ENCODE measurements at places on chromosomes 16 and 17.

DNA sequence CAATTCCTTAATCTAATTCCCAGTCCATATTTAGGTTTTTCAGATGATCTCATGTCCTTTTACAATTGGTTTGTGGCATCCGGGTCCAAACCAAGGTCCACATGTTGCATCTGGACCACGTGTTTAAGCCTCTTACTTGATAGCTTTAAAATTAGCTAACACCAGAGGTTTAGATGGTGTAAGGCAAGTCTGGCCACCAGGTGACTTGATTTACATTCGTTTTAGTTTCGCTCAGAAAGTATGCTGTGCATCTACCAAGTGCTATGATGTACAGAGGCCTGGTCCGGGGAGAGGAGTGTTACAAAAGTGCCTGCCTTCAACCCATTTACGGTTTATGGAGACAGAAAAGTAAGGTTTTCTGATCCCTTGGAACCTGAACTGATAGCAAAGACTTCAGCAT, 878 bp upstream of the DNAJA2 start:
- DNase-seq = peak; percentile 25

GRCh38 chr16:85803570-85803969, 4.1 kb downstream of the COX4I1 start:
- no peak for DNase-seq

DNA sequence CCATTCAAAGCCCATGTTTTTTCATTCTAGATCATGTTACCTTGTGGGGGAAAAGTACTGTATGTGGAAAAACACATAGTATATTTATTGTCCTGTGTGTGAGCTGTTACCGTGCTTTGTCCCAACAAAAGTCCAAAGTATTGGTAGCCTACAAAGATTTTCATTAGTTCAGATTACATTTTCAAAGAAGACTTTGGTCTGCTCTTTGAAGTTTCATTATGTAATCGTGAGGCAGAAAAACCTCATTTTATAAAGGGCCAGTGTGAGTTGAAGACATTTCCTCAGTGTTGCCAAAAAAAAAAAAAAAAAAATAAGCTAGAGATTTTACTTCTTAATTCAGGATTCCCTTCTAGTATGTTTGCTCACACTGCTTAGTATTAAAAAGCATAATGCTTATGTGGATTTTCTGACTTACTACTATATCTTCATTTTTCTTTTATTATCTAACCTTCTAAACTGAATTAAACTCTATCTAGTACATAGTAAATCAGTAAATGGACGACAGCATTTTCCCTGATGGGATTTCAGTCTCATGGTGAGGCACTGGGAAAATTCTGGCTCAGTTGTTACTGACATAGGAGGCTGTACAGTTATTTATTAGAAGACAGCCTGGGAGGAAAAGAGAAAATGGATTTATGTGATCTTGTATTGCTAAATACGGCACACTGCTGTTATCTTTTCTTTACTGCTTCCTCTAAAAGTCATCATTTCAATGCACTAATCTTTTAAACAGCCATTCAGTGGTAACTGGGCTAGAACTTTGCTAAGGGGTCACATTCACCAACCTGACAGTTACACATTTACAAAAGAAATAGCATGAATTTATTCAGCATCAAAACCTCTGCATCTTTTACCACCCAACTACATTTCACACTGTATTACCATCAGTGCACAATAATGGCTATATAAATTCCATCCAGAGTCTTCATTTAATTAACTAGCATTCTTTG, 100.6 kb downstream of the STXBP4 start:
- DNase-seq = no peak

- DNase-seq = no peak
Observed at GRCh38 chr16:79823639-79824038, 223.1 kb upstream of the MAF start.

GRCh38 chr16:9134739-9135138, 43.3 kb downstream of the HAPSTR1 start:
- DNase-seq = peak; percentile 71

GRCh38 chr16:57007050-57007449, 17.7 kb downstream of the NLRC5 start:
- no peak for DNase-seq
